Placental pericyte (primary cell): ENCODE measurements at places on chromosomes 7 and 10. TPM values are rescaled to one million over a fixed set of nuclear protein-coding genes. Genes with fewer than 3 reads are reported as not detected.

Gene NOM1
- 11.2 and 25.9 TPM in 2 replicates for total RNA-seq

Gene TBC1D12
- 9.8 and 11.5 TPM in 2 replicates for total RNA-seq

Gene IFIT1B
- not detected in 2 replicates for total RNA-seq

Gene LOXL4
- total RNA-seq = 23.0 and 70.5 TPM in 2 replicates

Gene RBP3
- under 0.01 TPM in 1 of 2 replicates, not detected in the other for total RNA-seq

Gene NPFFR1
- total RNA-seq = not detected in 2 replicates

Gene ARL3
- 4.8 and 5.4 TPM in 2 replicates for total RNA-seq

Gene VTI1A
- 40.7 and 41.5 TPM in 2 replicates for total RNA-seq

Gene GPR26
- total RNA-seq = not detected in 2 replicates

Gene NKX1-2
- not detected in 2 replicates for total RNA-seq

Gene RP9
- 6.4 and 10.9 TPM in 2 replicates for total RNA-seq

Gene MMD2
- total RNA-seq = not detected in 2 replicates

Gene COMTD1
- total RNA-seq = 8.0 and 8.3 TPM in 2 replicates

Gene ERVW-1
- total RNA-seq = not detected in 2 replicates

Gene NEURL1
- 0.43 and 1.5 TPM in 2 replicates for total RNA-seq

Gene GHRHR
- not detected in 2 replicates for total RNA-seq

Gene GIMAP4
- total RNA-seq = 0.14 TPM in 1 of 2 replicates, not detected in the other

Gene SLC18A3
- total RNA-seq = not detected in 2 replicates

Gene NPC1L1
- under 0.01 TPM in 1 of 2 replicates, not detected in the other for total RNA-seq

Gene PGAM2
- 0.44 TPM in 1 of 2 replicates, not detected in the other for total RNA-seq

Gene AGR3
- not detected in 2 replicates for total RNA-seq

Gene HECTD2
- 7.4 and 12.9 TPM in 2 replicates for total RNA-seq

Gene MEIG1
- total RNA-seq = not detected in 2 replicates

Gene CYP2C18
- not detected in 2 replicates for total RNA-seq

Gene CREB5
- total RNA-seq = 5.5 and 6.4 TPM in 2 replicates

Gene VSTM4
- total RNA-seq = under 0.01 and 1.3 TPM in 2 replicates

Gene SPDYE9
- not detected in 2 replicates for total RNA-seq

Gene TAF3
- 2.6 and 3.1 TPM in 2 replicates for total RNA-seq

Gene MYOF
- total RNA-seq = 126 and 185 TPM in 2 replicates

Gene TMEM229A
- not detected in 2 replicates for total RNA-seq

Gene HGF
- 282 and 285 TPM in 2 replicates for total RNA-seq

Gene CYP2C19
- not detected in 2 replicates for total RNA-seq

Gene RSPH10B2
- total RNA-seq = 0.22 TPM in 1 of 2 replicates, not detected in the other
